T-helper 9 cell (primary cell): ENCODE measurements at places on chromosomes 5 and 9.

DNA sequence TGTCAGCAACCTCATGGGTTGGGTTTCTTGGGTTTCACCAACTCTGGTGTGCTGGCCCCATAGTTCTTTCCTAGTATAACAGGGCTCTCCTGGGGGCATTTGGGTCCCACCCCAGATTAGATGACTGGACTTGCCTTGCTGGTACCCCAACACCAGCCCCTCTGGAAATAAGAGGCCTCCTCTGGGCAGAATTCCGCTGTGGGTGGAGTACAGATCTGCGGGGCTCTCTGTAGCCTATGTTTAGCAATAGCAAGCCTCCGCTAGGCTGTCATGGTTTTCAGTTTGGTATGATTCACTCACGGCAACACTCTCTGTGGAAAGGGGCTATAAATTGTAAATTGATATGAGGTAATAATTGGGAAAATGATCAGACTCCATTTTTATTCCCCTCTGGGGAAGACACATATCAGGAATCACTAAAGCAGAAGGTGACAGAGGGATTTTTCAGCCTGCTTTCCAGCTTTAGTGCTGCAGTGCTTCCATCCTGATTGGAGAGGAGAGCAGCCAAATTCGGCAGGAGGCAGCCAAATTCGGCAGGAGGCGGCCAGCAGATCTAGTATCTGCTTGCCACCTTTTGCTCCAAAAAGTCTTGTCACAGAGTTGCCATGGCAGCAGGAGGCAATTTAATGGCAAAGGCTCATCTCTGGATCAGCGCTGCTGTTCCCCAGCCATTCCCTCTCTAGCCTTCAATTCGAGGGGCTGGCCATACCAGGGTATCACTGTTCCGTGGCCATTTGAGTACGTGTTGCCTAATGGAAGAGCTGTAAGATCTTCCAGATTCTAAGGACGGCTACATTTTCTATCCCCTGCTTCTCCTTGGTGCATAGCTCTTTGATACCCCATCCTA lies 84.6 kb downstream of the SLC44A1 start:
- no peak for DNase-seq

DNA sequence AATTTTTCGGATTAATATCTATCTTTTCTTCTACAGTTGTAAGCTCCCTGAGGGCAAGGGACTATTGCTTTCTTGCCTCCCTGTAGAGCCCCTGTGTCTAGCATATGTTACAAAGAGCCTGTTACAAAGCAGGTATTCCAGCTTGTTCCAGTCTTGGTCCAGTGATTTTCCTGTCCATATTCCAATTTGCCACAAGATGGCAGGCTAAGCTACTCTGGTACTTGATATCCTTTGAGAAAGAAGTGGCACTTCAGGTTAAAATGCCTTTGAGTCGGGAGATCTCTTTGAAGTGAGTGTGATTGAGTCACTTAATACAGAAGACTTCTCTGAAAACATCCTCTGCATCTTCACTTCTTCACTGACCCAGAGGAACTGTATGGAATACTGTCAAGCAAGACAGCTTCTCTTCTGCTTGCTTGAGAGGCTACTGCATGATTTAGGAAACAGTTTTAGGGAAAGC lies 24.5 kb downstream of the CAVIN4 start:
- no peak for DNase-seq

DNA sequence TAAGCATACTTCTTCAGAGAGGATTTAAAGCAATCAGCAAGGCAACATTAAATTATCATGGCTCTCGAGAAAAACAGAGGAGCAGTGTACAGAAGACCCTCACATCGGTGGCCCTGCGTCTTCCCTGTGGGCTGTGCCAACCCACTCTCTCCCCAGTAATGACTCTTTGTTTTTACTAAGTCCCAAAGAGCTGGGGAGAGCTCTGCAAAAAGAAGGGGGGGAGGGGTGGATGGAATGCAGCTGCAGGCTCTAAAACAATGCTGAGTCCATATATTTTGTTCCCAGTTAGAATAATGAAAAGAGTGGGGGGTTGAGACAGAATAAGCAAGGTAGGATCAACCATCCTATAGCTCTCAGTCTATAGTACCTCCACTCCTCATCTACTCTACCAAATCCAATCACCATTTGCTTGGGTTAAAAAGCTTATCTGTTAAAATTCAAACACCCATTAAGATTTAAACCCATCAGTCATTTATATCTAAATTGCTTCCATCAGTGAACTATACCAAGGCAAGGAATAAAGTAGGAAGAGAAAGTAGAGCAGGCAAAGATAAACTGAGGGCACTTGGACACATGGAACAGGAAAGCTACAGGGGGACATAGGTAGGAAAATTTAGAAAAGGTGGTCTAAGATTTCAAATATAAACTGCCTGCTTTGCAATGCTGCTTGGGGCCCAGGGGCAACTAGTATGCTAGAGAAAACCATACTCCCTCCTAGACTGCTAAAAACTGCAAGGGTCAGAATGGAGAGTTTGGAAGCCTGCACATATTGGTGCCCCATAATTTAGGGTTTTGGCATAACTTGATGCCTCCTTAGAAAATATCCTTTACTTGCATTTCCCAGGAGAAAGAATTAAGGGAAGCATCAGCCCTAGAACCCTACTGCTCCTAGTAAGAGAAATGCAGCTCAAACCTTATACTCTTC lies 20.6 kb downstream of the ELL2 start:
- no peak for DNase-seq

- DNase-seq: no peak
Measured at GRCh38 chr5:68446487-68446894, 230.9 kb downstream of the PIK3R1 start.

DNA sequence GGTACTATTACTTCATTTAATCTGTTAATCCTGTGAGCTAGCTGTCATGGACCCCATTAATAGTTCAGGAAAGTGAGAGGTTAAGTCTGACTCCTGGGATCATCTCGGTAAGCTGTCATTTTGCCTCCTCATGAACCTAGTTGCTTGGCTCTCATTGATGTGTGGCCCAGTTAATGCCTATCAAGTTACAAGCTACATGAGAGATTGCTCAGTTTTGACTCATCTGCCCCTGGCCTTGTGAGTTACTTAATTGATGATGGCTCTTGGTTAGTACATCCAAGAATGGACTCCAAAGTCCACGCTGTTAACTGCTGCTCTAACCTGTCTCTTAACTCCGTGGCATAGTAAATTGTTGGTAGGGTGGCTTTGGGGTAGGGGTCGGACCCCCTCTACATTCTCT lies 23.9 kb downstream of the LARP1 start:
- no peak for DNase-seq

DNA sequence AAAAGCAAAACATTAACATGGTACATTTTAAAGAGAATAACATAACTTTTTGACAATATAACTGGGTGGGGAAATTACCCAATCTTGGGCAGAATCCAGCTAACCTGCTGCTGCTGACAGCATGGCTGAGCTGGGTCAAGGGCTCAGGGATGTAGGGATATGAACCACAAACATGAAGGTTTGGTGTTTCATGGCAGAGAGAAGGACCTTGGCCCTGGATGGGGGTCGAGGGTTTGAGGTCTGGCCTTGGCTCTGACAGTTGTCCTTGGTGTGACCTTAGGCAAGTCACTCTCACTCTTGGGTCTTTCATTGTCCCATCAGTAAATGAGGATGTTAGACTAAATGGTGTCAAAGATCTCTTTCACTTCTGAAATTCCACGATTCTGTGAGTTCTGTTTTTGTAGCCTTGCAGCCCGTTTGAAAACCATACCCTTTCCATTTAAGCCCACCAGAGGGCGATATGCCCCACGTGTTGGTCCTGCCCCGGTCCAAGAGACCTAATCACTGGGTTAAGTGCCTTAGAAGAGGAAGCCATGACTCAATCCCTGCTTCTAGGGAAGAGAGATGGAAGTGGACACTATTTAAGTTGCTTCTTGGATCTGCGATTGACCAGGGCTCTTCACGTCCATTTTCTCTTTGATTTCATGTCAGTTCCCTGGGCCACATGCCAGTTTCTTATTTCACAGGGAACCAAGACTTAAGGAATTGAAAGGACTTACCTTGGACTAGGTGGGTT lies 56.8 kb upstream of the TEX48 start:
- peak; percentile 51 for DNase-seq

DNA sequence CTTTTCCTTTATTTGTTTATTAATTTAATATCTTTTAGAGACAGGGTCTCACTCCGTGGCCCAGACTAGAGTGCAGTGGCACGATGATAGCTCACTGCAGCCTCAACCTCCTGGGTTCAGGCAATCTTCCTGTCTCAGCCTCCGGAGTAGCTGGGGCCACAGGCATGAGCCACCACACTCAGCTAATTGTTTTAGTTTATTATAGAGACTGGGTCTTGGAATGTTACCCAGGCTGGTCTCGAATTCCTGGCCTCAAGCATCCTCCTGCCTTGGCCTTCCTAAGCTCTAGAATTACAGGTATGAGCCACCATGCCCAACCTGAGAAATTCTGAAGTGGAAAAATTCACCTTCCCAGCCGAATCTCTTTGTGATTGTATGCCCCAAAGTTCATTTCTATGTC lies 139.4 kb upstream of the SLC12A2 start:
- DNase-seq: no peak

DNA sequence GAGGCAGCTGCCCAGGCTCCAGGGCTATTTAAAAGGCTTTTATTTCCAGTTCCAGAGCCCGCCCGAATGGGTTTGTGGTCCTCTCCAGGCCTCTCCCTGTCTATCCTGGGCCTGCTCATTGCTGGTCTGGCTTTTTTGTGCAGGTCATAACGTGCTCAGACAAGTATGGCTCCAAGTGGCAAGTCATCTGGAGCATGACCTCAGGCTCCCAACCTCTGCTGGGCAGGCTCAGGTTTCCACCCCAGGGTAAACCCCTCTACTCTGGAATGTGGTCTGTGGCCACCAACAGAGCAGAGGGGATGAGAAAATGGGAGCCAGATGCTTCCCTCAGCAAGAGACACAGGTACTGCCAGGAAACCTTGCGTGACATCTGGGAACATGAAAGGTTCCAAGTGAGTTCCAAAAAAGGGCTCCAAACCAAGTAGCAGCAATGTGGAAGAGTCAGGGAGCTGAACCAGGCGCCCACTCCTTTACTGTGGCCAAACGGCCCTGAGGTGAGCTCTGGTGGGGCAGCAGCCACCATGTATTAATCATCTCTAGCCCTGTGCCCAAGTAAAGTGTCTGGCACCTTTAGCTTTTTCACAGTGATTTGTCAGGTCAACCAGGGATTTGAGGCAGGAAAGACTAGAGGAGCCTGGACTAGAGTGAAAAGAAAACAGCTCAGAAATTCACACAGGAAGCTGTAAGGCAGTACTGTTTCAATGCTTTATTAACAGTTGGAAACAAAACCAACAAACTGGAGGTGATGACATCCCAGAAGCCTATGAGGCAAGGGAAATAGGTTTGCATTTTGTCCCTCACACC lies 25.7 kb downstream of the PCDHGC5 start:
- no peak for DNase-seq

DNA sequence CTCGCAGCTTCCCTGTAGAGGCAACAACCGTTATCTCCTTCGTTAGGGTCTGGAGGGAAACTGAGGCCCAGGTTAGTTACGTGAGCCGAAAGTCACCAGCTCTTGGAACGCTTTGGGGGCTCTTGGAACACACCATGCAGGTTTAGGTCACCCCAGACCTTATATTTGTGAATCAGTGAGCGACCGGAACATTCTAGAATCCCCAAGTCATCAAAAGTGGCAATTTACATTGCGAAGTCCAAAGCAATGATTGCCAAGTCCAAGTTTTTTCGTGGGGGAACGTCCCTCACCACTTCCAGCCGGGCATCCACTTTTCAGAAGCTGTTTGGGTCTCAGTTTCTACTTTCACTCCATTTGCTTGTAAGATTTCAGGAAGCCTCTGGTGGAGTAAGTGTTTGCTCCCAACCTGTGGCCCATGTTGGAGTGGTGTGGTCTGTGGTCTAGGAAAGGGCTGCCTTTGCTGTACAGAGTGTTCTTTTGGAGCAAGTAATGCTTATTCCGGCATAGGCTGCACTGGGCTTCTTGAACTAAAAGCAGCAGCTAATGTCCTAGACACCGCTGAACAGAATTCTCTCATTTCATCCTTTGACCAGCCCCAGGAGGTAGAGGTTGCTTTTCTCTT lies 32.8 kb upstream of the SPRY4 start:
- no peak for DNase-seq

- no peak for DNase-seq
Measured at GRCh38 chr5:144378681-144379080, 208.0 kb downstream of the KCTD16 start.

DNA sequence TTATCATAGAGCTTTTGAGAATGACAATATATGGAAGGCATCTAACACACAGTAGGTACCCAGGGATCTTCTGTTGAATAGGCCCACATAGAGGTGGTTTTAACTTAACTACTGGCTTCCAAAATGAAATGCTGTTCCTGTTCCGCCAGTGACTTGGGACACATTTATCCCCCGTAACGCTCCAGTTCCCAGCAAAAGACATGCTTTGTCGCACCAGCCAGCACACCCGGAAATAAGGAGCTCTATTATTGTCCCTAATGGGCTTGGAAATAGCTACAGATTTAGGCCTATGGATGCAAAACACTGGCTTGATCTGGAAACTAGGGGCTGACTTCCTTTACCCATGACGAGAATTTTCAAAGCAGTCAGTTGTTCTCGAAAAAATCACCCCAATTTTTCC lies 45.9 kb upstream of the C5orf58 start:
- DNase-seq: no peak

GRCh38 chr5:4411664-4412063 lies 728.5 kb upstream of the ADAMTS16 start:
- no peak for DNase-seq

DNA sequence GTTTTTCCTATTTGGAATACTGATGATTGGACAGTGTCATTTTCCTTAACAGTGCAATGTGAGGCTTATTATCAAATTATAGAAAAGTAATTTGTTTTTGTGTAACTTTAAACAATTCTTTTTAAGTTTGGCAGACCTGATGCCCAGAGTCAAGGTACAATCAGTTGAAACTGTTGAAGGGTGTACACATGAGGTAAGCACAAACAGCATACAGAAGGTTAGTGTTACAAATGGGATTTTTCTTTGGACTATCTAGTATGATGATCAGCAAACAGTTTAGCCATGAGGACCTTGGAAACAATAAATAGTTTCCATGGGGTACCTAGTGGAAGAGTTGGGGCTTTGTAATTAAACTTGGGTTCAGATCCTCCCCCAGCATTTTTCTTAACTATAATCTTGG lies 16.2 kb downstream of the MTREX start:
- no peak for DNase-seq

- no peak for DNase-seq
Measured at GRCh38 chr9:14560194-14560593, 133.0 kb downstream of the ZDHHC21 start.

DNA sequence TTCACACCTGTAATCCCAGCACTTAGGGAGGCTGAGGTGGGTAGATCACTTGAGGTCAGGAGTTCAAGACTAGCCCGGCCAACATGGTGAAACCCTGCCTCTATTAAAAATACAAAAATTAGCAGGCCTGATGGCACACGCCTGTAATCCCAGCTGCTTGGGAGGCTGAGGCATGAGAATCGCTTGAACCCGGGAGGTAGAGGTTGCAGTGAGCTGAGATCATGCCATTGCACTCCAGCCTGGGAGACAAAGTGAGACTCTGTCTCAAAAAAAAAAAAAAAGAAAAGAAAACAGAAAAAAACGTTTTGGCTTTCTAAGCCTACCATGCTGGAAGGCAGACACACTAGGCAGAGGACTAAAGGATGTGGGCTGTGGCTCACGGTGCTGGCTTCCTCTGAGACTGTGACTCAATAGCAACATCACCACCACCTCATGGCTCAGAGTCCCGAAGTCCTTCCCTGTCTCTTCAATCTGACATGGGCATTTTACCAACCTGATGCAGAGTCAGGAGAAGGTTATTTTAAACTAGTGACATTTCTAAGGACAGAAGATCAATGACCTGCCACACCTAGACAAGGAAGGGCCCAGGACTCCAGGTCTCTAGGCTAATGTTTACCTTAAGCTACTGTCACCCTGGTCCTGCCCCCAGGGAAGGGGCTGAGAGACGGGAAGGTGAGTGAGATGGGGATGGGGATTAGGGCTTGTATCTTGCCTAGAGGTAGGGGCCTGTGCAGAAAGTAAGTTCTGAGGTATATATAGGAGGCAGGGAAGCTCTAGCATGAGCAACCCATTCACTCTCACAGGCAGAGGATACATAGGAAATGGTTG lies 3.7 kb downstream of the ECSCR start:
- DNase-seq: peak; percentile 70
